ENCODE measurements at places on chromosomes 4 and X. TPM values are rescaled to one million over a fixed set of nuclear protein-coding genes. Genes with fewer than 3 reads are reported as not detected.
A peak's percentile ranks its signal among the peaks of the same experiment; 100 is the strongest.

GRCh38 chrX:51641421-51642021 lies 22.8 kb upstream of the CENPVL3 start:
- H3K4me3 ChIP-seq: no peak overlapping the region

GRCh38 chr4:144633215-144633614 lies 12.7 kb upstream of the HHIP start:
- no peak overlapping the region for H3K27ac ChIP-seq
- DNase-seq: no peak
- no peaks in the 10 kb centered on the region for H3K4me1 ChIP-seq
- no peaks in the 10 kb centered on the region for H3K36me3 ChIP-seq
- H3K4me3 ChIP-seq: no peak overlapping the region
- H3K27me3 ChIP-seq: no peaks in the 10 kb centered on the region

- H3K27me3 ChIP-seq: no peaks in the 10 kb centered on the region
- H3K36me3 ChIP-seq: no peaks in the 10 kb centered on the region
- no peak overlapping the region for H3K27ac ChIP-seq
These were observed 161.5 kb downstream of the SOWAHB start for GRCh38 chr4:76736414-76736813.

- DNase-seq: no peak
- H3K27ac ChIP-seq: no peak overlapping the region
- no peaks in the 10 kb centered on the region for H3K27me3 ChIP-seq
These were observed 15.1 kb downstream of the TAF9B start for GRCh38 chrX:78124307-78124706.

- no peaks in the 10 kb centered on the region for H3K27me3 ChIP-seq
- DNase-seq: no peak
- no peak overlapping the region for H3K27ac ChIP-seq
- H3K4me1 ChIP-seq: no peaks in the 10 kb centered on the region
These were observed 824.0 kb downstream of the RAPGEF2 start for GRCh38 chr4:159926871-159927270.

GRCh38 chrX:94107981-94108380 lies 434.0 kb downstream of the FAM133A start:
- H3K36me3 ChIP-seq: no peaks in the 10 kb centered on the region
- H3K27me3 ChIP-seq: no peaks in the 10 kb centered on the region
- no peak overlapping the region for H3K4me3 ChIP-seq
- H3K4me1 ChIP-seq: no peaks in the 10 kb centered on the region
- no peak for DNase-seq
- no peak overlapping the region for H3K27ac ChIP-seq

DNA sequence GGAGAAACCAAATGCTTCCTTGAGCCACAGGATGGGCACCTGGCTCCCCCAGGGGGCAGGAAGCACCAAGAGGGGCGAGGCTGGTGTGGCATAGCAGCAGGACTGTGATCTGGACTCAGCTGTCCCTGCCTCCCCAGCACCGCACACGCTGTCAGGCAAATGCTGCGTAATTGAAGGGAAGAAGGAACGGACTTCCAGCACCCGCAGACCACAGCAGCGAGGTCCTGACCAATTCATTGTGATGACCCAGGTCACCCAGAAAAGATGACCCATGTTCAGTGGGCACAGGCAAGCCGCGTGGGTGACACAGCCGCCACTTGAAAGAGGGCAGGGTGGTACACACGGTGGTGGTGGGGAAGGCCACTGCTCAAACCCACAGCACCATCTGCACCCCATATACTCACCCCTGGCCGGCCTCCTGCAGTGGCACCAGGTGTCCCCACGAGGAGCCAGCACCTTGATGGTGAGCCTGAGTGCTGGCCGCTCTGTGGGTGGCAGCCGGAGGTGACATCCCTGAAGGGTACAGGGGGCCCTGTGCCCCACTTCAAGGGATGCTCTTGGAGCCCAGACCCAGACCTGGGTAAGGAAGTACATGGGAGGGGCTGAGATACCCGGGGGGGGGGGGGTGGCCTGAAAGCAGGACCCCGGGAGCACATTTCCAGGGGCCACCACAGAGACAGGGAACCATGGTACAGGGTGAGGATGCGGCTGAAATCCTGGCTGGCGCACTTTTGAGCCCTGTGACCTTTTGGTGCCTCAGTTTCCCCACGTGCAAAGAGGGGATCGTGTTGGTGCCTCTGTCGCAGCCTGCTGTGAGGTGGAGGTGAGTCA lies 11.5 kb downstream of the NAT8L start:
- no peaks in the 10 kb centered on the region for H3K36me3 ChIP-seq
- no peaks in the 10 kb centered on the region for H3K27me3 ChIP-seq
- no peak overlapping the region for H3K27ac ChIP-seq
- no peak for DNase-seq
- no peak overlapping the region for H3K4me3 ChIP-seq

DNA sequence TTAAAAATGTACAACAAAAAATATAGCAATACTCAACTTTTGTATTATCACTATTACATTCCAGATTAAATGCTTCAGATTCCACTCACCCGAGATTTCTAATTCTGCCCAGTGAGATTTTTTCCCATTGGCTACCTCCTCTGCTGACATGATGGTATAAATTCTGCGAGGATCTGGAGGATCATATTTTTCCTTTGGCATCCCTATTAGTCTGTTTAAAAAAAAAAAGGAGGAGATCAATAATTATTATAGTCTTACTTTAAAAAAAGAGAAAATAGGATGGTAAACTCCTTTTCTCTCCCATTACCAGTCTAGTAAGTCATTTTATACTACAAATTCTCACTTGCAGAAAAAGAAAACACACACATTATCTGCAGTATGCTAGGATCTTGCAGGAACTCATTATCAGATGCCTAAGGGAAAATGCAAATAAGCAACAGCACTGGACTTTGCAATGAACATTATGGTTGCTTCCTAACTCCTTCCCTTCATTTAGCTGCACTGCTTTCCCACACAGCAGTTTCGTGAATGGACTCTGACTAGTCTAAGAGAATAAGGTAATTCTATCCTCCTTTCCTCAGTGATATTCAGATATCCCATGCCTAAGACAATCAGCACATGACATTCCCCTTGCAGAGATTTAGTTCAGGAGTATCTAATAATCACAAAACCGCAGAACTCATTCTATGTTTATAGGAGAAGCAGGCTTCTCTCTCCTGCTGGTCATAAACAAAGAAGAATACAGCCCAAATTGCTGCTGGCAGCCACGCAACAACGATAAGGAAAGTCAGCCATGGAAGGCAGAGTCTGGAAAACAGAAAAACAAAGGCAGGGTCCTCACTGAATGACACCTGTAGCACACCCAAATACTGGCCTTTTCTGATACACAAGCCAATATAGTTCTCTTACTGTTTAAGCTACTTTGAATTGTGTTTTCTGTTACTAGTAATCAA lies 42.7 kb downstream of the CNOT6L start:
- H3K4me3 ChIP-seq: peak overlapping the region; percentile 32
- no peak for DNase-seq
- no peaks in the 10 kb centered on the region for H3K36me3 ChIP-seq
- peak overlapping the region; percentile 69 for H3K27ac ChIP-seq
- H3K27me3 ChIP-seq: no peaks in the 10 kb centered on the region

DNA sequence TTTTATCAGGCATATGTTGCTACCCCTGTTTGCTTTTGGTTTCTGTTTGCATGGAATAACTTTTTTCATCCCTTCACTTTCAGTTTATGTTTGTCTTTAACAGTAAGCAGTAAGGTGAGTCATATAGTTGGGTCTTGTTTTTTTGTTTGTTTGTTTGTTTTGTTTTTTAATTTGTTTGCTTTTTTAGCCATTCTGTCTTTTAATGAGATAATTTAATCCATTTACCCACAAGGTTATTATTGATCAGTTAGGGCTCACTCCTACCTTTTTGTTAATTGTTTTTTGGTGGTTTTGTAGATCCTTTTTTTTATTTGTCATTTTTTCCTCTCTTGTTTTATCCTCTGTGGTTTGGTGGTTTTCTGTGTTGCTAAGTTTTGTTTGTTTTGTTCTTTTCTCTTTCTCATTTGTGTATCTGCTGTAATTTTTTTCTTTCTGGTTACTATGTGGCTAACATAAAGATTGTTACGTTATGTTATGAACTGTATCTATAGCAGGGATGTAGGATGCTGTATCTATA lies 379.5 kb upstream of the MAD2L1 start:
- H3K4me3 ChIP-seq: no peak overlapping the region
- no peak for DNase-seq
- no peaks in the 10 kb centered on the region for H3K4me1 ChIP-seq
- H3K27ac ChIP-seq: no peak overlapping the region
- no peaks in the 10 kb centered on the region for H3K36me3 ChIP-seq
- H3K27me3 ChIP-seq: no peaks in the 10 kb centered on the region

GRCh38 chrX:28391528-28391927 lies 195.7 kb upstream of the IL1RAPL1 start:
- H3K27me3 ChIP-seq: no peaks in the 10 kb centered on the region
- no peak overlapping the region for H3K4me3 ChIP-seq
- H3K36me3 ChIP-seq: no peaks in the 10 kb centered on the region
- H3K27ac ChIP-seq: no peak overlapping the region
- DNase-seq: no peak

DNA sequence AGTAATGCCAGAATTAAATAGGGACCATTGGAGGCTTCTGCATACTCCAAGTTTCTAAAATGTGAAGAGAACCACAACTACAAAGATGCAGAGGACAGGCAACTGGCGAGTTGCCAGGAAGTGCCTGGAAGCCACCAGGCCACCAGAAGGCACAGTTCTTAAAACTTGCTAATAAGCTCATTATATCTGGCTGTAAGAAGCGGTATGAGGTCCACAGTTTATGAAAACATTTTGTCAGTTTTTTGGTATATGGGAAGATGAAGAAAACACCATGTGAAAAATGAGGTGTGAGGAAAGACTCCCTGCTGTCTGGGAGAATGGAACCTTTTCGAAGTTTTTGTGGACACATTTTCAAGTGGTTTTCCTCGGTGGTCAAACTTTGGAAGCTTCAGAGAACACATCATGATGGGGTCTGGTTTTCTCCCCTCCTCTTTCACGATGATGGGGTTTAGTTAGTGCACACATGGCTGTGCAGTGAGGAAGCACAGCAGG lies 202.7 kb downstream of the NR3C2 start:
- H3K27me3 ChIP-seq: no peaks in the 10 kb centered on the region
- H3K36me3 ChIP-seq: no peaks in the 10 kb centered on the region
- no peak for DNase-seq

- H3K27ac ChIP-seq: no peak overlapping the region
- H3K27me3 ChIP-seq: no peaks in the 10 kb centered on the region
- no peak overlapping the region for H3K4me3 ChIP-seq
- no peaks in the 10 kb centered on the region for H3K4me1 ChIP-seq
- DNase-seq: no peak
- no peaks in the 10 kb centered on the region for H3K36me3 ChIP-seq
These were observed 147.0 kb upstream of the ARHGEF9 start for GRCh38 chrX:63932006-63932405.

GRCh38 chr4:18012134-18012806 lies 9.3 kb downstream of the LCORL start:
- H3K4me1 ChIP-seq: peaks cover 36% of the 10 kb centered on the region
- H3K36me3 ChIP-seq: no peaks in the 10 kb centered on the region
- no peak overlapping the region for H3K4me3 ChIP-seq
- H3K27me3 ChIP-seq: no peaks in the 10 kb centered on the region
- H3K27ac ChIP-seq: no peak overlapping the region

UCHL1 gene
- total RNA-seq: 24.8 TPM

ANXA3 gene
- 22.8 TPM for total RNA-seq

ADH1A gene
- 0.33 TPM for total RNA-seq

DKC1 gene
- 34.1 TPM for total RNA-seq
